Activated CD4-positive, alpha-beta T cell treated with anti-CD3 and anti-CD28 coated beads, Interleukin-2, Interleukin-4, amounts not matched to agents 100 ng/mL and 50 ng/mL, durations not matched to agents 16 hours and 8 hours (primary cell): ENCODE measurements at places on chromosomes 1 and 21.

DNA sequence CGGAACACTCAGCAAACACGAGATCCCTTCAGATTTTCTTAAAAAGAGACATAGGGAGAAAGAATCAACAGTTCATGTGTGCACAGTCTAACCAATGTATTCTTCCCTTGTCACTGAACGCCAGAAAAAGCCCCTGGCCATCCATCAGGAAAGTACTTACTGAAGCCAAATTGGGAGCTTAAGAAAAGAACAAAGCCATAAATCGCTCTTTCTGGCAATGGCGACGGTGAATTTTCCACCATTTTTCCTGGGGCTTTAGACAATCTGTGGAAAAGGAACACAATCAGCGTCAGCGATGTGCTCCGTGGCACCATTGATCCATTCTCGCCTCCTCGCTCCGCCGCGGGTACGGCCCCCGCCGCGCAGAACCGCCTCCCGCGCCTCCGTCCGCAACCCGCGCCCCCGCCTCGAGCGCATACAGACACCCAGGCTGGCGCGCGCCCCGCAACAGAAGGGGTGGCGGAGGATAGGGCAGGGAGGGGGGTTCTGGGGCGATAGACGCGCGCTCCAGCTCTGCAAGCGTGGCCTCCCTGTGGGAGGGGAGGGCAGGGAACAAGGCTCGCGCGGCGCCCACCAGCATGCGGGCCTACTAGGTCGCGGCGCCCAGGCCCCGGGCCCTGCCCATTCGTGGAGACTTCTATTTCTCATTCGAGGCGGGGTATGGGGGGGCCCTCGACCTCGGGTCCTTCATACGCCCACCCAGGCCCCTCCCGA is 440 bp downstream of the PIGP start:
- peak; percentile 48 for DNase-seq

DNA sequence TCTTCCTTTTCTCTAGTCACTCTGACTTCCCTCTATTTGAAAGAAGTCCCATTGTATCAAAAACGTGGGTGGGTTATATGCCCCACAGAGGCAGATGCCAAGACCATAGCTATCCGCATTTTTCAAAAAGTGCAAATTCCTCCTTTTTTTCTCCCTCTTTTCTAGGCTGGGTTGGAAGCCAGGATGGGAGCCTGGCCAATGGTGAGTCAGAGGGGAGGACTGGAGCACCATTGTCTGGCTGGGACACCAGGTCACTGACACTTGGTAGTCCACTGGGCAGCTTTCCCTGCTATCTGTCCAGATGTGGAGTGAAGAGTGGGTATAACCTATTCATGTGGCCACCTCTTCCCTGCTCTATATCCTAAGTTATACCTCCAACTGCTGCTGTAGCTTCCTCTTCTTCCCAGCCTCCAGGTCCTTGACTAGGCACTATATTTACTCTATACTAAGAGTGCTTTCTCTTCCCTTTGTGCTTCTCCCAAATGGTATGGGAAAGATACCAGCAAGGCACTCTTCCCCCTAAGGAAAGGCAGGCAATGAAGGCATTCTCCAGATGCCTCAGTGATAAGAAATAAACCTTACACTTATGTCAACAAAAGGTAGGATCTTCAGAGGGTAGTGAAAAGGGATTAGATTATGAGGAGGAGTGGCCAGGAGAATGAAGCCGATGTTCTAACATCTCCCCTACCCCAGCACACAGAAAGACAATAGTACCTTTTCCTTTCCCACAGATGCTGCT is 12.9 kb downstream of the PI4KB start:
- no peak for DNase-seq

DNA sequence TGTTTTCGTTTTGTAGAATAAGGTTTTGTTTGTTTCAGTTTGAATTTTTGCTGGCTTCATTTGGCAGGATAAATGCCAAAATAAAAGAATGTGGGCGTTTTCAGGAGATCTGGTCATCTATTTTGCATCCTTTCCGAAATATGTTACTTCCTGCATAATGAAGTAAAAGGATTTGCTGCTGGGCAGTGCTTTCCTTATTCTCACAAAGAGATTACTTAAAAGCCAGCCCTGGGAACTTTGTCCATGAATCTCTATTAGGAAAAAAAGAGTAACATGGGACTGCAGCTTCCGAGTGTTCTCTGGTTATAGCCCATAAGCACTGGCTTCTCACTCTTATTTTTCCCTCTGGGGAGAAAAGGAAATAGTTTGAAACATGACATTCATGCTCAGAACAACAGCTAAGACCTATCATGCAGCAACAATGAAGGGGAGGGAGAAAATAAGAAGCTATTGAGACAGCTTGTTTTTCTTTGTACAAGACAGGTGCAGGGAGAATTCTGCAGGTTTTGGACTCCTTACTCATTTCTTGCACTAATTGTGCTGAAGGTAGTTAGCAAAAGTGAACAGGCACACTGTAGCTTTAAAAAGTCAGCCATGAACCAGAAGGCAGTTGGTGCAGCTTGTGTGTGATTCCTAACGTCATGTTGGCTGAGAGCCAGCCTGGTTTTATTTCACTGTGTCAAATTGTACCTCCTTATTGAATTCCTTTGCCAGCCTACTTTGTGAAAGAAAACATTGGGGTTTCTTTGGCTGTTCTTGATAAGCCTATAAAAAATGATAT is at the start of gene SAMD13:
TSS of gene SAMD13 (plus strand) at position 705 of the 781 bp plus-strand sequence. CDS start 1,527 bp downstream, outside the sequence.
- peak; percentile 33 for DNase-seq

DNA sequence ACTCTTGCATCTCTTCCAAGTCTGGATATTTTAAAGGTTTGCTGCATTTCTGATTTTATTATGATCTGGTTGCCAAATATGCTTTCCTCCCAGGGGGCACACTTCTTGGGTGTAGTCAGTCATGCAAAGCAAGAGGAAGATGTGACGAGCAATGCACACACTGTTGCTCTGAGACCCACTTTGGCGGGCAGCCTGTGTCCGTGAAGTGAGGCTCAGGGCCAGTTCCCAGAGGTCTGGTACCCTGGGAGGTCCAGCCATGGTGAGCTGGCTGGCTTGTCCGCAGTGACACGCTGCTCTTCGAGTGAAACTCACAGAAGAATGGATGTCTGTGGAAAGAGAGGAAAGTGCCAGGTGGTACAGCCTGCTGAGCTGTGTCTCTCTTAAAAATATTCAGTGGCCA is 52.8 kb upstream of the EDN2 start:
- no peak for DNase-seq

DNA sequence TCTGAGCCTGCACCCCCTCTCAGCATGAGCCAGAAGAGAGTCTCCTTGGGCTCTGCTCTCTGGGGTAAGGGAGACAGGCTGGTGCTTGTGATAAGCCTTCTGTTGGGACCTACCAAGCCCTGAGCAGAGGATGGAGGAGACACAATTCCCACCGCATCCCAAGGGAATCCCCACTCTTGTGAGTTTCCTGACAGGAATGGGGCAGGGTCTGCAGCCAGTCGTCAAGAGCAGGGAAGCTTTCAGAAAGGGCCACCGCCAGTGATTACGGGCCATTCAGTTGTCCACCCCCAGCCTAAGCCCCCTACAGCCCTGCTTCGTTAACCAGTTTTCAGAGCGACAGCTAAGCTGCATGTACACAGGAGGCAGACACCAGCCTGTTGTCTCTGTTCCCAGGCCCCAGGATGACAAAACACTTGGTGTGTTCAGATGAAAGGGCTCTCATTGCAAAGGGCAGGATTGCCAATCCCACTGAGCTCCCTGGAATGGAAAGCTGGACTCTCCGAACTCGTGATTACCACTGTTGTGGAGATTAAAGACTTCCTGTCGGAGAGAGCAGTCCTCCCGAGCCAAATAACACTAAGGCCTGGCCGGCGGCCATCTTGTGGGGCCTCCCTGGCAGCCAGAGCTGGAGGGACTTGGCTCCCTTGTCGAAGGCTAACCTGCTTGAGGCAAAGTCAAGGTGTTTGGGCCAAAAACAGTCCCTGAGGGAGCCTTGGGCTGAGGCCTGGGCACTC is 37.4 kb upstream of the SLC30A1 start:
- DNase-seq, result no peak

GRCh38 chr21:37580666-37581065 is 214.1 kb downstream of the DYRK1A start:
- no peak for DNase-seq

DNA sequence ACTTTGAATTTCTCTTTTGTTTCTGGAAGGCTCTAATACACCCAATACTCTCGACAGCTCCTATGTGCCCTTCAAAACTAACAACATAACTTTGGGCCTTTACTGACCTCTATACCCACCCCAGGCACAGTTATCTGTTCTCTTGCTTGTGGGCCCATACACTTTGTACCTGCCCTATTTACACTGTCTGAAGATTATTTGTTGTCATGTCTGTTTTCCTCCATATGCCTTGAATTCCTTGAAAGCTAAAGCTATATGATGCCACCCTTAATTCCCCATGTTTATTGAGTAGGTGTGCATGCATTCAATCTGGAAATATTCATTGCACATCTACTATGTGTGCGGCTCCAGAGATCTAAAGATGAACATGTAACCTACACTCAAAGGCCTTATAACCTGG is 267.6 kb downstream of the PLPP3 start:
- DNase-seq, result no peak

DNA sequence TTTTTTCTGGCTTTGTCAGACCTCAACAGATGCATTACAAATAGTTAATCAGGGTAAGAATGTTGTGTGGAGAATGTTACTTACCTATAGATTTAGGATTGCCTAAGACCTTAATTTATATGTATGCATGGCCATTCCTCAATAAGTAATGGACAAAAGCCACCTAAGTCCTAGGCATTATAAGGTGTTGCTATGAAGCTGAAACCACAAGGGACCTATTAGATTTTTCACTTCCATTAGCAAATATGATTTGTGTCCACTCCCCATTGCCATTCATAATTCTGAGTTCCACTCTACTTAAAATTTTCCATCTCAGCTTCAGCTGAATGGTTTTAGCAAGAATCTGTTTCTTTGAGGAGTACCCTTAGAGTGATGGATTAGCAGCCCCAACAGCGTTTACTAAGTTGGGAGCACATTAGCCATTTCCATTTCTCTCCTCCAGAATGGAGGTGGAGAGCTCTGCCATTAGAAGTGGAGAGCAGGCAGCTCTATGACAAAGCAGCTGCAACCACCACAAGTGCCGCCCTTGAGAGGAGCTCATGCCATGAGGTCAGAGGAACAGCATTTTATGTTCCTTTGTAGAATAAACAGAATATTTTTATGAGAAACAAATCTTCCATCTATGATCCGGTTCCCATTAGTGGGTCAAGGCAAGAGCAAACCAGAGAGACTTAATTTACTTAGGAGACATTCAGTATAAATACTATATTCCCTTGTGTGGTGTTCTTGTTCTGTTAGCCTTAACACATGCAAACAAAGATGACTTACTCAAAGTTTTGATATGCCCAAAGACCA is 28.9 kb upstream of the C1orf87 start:
- DNase-seq, result no peak

DNA sequence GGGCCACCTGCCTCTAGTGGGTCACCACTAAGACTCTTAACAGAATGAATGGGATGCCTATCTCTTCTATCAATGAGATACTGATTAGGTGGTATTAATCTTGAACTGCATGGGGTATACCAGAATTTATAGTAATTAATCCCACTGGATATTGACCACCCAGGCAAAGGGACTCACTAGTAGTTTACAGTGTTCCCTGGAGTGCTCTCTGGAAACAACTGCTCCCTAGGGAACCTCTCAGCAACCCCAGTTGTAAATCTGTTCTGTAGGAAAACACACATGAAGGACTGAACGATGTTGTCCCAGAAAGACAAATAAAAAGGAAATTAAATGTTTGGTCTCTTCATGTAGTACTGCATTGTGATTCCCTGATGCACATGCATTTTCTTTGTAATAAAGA is 430.5 kb downstream of the HLX start:
- DNase-seq, result no peak

DNA sequence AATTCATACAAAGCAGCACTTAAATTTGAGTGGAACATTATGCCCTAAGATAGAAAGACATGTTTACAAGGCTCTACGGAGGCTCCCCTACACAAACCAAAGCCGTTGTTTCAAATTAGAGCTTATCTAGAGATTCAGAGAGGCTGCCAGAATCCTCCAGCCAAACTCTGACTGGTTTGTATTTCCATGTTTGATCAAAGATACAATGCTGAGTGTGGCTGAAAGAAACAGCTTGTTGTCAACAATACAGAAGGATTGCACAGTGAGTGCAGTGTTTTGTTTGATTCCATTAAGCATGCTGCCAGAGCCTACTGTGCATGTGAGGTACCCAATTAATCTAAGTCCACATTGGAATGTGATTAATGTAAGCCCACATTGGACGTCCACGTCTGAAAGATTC is 402.7 kb downstream of the DISC1 start:
- no peak for DNase-seq

DNA sequence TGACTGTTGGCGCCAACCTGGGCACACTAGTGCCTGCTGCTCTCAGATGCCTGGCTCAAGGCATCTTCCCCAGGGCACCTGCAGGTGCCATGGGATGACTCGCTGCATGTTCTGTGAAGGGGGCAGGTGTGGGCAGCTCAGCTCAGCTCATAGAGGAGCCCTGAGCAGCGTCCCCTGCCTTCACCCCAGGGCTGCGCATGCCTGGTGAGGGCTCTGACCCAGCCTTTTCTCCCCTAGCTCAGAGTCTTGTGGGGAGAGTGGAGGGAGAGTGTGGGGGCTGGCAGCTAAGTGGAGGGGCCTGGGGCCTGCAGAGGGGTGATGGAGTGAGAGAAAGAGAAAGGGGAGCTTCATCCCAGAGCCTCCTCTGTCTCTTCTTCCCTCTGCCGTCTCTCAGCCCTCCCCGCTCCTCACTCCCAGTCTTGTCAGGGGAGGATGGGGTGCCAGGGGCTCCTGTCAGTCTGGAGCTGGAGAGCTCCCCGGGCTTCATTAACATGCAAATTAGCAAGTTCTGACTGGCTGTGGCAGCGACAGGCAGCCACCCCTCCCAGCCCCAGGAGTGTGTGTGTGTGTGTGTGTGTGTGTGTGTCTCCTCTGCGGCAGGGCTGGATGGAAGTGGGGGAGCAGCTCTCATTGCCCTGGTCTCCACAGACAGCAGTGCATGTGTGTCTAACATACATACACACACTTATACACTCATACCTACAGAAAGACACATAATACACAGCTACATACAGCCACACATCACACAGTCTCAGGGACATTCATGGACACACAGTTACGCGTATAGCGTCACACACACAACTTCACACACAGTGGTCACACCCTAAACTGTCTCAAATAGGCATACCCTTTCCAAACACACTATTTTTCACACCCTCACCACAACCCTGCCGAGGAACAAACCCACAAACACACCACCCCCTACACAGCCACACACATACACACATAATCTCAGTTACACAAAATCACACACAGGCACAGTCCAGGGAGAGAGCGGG is 34.0 kb downstream of the FOXO6 start:
- no peak for DNase-seq

- no peak for DNase-seq
These were observed 142.4 kb upstream of the GALNT2 start for GRCh38 chr1:229924639-229925038.

- DNase-seq, result peak; percentile 50
These were observed 15.2 kb upstream of the YRDC start for GRCh38 chr1:37822906-37823815.

DNA sequence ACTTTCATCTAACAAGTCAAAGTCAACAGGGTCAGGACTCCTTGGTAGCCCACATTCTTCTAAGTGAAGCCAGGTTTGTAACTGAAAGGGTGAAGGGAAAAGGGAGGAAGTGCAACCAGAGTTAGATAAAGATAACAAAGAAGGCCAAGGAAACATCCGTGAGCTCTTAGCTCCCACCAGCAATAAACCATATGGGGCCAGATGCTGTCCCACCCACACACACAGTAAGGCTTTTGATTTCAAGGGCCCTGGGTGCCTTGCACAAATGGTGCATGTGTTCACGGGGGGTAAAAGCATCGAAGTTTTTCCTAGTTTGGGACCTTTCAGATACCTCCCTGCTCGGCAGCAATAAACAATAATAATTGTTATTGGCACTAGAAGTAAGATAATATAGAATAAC is 5.1 kb upstream of the TIAM1 start:
- DNase-seq, result no peak

- DNase-seq, result no peak
These were observed 19.7 kb upstream of the LMX1A start for GRCh38 chr1:165376041-165376810.
